ENCODE measurements at places on chromosomes 7 and 10. TPM values are rescaled to one million over a fixed set of nuclear protein-coding genes. Genes with fewer than 3 reads are reported as not detected.

DNA sequence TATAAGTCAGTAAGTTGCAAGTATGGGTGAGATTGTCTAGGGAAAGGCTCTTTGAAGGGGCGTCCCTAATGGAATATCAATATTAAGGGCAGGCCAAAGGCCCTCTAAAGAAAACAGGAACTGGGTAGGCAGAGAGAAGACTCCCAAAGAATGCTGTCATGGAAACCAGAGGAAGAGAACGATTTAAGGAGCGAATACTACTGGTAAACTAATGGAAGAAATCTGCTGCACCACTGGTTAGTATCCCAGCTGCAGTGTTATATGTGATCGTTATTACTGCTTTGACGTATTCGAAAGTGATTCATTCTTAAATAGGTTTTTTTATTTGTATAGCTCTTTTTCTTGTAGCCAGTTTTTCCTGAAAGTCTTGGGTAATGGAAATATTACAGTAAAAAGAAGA lies 1.3 kb downstream of the CASP2 start:
- peaks cover 24% of the 10 kb centered on the region for H3K4me1 ChIP-seq
- H3K27ac ChIP-seq: no peak overlapping the region
- H3K27me3 ChIP-seq: no peaks in the 10 kb centered on the region
- peak; percentile 26 for DNase-seq
- H3K4me3 ChIP-seq: peak overlapping the region; percentile 79

DNA sequence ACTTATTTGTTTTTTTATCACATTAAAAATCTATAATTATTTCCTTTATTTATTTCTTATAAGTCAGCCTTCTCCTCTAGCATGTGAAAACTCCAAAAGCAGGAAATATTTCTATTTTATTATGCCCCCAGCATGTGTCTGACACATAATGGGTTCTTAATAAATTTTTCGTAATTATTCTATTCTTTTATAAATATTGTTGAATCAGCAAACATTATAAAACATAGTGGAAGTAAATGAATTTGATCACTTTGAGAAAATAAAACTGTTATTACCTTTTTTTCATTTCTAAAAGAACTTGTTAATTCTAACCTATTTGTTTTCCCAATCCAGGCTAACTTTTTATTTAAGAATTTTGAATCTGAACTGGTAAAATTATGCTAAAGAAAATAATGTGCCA lies 509.1 kb upstream of the PCDH15 start:
- no peak for DNase-seq
- no peak overlapping the region for H3K4me3 ChIP-seq
- H3K27me3 ChIP-seq: no peaks in the 10 kb centered on the region
- no peaks in the 10 kb centered on the region for H3K4me1 ChIP-seq

DNA sequence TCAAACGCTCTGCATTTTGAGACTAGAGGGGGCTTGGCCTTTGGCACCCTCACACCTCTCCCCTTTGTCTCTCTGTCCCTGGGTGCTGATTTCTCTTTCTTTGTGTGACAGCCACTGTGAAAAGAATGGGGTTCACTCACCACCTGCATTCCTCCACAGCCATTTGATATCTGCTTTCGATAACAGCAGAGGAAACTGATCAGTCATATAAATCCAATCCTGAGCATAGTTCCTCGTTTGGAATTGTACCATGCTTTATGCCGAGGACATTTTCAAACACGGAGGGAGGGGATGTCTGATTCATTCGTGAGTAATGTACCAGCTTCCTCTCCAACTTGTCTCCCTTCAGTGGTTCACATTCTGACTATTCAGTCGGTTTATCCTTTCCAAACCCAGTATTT lies 15.8 kb downstream of the MET start:
- no peak overlapping the region for H3K4me3 ChIP-seq
- no peaks in the 10 kb centered on the region for H3K36me3 ChIP-seq
- no peaks in the 10 kb centered on the region for H3K27me3 ChIP-seq
- H3K27ac ChIP-seq: no peak overlapping the region
- H3K4me1 ChIP-seq: no peaks in the 10 kb centered on the region
- DNase-seq: no peak

GRCh38 chr10:69403519-69403918 lies 13.2 kb downstream of the TACR2 start:
- no peaks in the 10 kb centered on the region for H3K27me3 ChIP-seq
- no peaks in the 10 kb centered on the region for H3K4me1 ChIP-seq
- H3K36me3 ChIP-seq: peaks cover 6% of the 10 kb centered on the region
- no peak for DNase-seq

GRCh38 chr10:126846959-126847358 lies 58.3 kb upstream of the DOCK1 start:
- H3K4me1 ChIP-seq: no peaks in the 10 kb centered on the region
- no peak overlapping the region for H3K27ac ChIP-seq
- no peaks in the 10 kb centered on the region for H3K27me3 ChIP-seq

- H3K36me3 ChIP-seq: peaks cover 23% of the 10 kb centered on the region
- H3K4me1 ChIP-seq: no peaks in the 10 kb centered on the region
- H3K27me3 ChIP-seq: no peaks in the 10 kb centered on the region
- no peak overlapping the region for H3K4me3 ChIP-seq
- no peak for DNase-seq
These were observed 128.9 kb downstream of the DOCK1 start for GRCh38 chr10:127034034-127034633.

- no peak overlapping the region for H3K27ac ChIP-seq
- H3K4me3 ChIP-seq: peak overlapping the region; percentile 94
- no peaks in the 10 kb centered on the region for H3K36me3 ChIP-seq
- H3K4me1 ChIP-seq: no peaks in the 10 kb centered on the region
These were observed 488 bp downstream of the MTERF1 start for GRCh38 chr7:91880016-91880412.

DNA sequence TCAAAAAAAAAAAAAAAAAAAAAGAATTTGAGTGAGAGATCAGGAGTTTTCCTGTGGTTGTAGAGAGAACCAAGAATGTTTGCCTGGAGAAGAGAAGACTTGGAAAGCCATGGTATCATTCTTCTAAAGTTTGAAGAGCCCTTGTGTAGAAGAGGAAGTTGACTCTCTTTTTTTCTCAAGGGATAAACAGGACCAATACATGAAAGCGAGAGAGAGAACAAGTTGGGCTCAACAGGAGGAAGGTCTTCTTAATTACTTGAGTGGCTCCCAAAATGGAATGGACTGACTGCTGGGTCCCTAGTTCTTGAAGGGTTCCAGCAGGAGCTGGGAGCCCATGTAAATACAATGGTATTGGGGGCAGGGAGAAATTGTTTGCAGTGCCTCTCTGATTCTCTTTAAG lies 173.3 kb upstream of the ADO start:
- H3K27me3 ChIP-seq: no peaks in the 10 kb centered on the region
- no peak overlapping the region for H3K27ac ChIP-seq
- no peaks in the 10 kb centered on the region for H3K36me3 ChIP-seq

GRCh38 chr10:77405771-77406241 lies 231.8 kb downstream of the KCNMA1 start:
- no peaks in the 10 kb centered on the region for H3K27me3 ChIP-seq
- DNase-seq: peak; percentile 58
- no peaks in the 10 kb centered on the region for H3K4me1 ChIP-seq
- H3K27ac ChIP-seq: no peak overlapping the region
- H3K4me3 ChIP-seq: no peak overlapping the region

The FEZF1 gene
- total RNA-seq: not detected

The EMX2 gene
- 82.8 TPM for total RNA-seq

The CACNB2 gene
- 2.8 TPM for total RNA-seq

The CFAP58 gene
- total RNA-seq: 0.35 TPM

The TMEM176A gene
- total RNA-seq: 288 TPM

The SLC13A4 gene
- total RNA-seq: not detected

The TSPAN33 gene
- total RNA-seq: 54.9 TPM
